ENCODE measurements at places on chromosomes 6 and 20.

DNA sequence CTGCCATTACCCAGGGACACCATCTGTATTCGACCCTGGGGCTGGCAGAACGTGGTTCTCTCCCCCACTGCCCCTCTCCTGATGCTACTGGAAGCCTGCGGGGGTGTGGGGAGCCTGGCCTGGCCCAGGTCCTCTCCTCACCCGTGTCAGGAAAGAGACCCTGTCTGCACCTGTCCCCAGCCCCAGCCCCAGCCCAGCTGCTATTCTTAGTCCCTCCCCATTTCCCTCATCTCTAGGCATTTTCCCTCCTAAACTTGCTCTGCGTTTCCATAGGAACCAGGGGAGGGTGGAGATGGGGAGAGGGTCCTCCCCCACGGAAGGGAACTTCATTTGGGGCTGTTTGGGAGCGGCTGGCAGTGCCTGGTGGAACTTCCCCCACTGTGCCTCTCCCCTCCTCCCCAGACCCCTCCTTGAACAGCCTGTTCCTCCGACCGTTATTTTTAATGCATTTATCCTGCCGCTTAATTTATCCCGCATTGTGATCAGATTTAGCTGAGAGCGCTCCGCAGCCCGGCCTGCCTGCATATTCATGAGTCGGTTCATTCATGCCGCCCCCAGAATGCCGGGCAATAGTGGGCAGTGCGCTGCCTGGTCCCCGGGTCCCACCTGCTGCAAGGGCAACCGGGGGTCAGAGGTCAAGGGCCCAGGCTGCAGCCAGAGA lies 31.8 kb upstream of the DLGAP4 start:
- no peak for DNase-seq

DNA sequence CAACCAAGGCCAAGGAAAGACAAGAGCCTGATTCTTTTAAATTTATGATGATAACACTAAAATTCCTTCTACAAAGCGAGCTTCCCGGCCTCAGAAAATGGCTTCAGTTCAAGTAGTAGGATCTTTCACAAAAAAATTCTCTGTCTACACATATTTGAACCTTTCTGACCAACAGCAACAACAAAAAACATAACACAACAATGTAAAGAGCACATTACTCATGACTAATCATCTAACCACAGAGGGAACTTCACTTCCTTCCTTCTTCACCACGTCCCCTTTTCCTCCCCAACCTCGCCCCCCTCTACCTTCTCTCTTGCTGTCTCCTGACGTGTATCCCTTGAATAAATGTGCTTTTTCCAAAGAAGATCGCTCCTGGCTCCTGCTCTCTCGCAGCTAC lies 228.2 kb downstream of the MYLK4 start:
- no peak for DNase-seq

DNA sequence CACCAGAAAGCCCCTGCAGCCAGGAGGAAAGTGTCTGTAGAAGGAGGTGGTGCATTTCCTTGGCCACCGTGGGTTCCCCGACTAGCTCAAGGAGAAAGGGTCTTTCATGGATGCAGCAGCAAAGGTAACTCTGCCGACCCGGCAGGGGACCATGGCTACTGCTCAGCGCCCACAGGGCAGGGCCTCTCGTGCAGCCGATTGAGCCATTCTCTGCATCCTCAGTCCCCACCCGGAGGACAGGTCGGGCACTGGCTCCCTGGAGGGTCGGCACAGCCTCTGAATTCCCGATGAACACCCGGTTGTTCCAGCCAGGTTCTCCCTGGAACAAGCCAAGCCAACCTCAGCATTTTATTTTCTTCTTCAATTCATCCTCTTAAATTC lies 24.1 kb upstream of the FOXC1 start:
- DNase-seq: no peak

DNA sequence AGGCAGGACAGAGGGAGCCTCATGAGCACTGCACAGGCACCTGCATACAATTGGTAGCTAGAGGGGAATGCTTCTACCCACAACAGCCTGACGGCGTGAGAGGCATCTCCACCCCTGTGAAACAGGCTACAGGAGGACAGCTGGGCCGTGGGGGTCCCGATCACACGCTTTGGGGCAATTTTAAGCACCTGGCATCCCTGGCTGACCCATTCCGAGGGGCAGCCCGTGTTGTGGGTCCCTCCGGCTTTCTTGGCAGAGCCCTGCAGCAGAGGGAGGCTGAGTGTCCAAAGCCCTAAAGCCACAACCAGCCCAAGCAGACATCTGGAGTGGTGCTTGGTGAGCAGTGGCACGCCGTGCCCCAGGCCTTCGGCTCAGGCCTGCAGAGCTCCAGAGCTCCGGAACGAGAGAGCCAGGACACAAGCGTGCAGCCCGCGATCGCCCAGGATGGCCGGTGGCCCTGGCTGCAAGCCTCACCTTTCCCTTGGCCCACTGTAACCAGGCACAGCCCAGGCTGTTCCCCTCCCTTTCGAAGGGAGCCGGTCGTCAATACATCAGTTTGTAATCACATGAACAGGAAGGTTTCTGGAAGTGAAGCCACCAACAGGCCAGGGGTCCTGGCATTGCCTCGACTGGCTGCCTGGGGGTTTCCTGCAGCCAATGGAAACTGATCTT lies 81.4 kb downstream of the DLL1 start:
- peak; percentile 10 for DNase-seq

- no peak for DNase-seq
Observed at GRCh38 chr6:148240461-148240840, 102.2 kb upstream of the SASH1 start.

GRCh38 chr6:106858653-106859092 lies 115.9 kb downstream of the CD24 start:
- DNase-seq: no peak

- DNase-seq: no peak
Observed at GRCh38 chr6:143000811-143001210, 55.8 kb upstream of the HIVEP2 start.

GRCh38 chr20:37711001-37711400 lies 17.2 kb downstream of the CTNNBL1 start:
- no peak for DNase-seq

GRCh38 chr6:103707596-103708325 lies 1152.0 kb downstream of the HACE1 start:
- no peak for DNase-seq

DNA sequence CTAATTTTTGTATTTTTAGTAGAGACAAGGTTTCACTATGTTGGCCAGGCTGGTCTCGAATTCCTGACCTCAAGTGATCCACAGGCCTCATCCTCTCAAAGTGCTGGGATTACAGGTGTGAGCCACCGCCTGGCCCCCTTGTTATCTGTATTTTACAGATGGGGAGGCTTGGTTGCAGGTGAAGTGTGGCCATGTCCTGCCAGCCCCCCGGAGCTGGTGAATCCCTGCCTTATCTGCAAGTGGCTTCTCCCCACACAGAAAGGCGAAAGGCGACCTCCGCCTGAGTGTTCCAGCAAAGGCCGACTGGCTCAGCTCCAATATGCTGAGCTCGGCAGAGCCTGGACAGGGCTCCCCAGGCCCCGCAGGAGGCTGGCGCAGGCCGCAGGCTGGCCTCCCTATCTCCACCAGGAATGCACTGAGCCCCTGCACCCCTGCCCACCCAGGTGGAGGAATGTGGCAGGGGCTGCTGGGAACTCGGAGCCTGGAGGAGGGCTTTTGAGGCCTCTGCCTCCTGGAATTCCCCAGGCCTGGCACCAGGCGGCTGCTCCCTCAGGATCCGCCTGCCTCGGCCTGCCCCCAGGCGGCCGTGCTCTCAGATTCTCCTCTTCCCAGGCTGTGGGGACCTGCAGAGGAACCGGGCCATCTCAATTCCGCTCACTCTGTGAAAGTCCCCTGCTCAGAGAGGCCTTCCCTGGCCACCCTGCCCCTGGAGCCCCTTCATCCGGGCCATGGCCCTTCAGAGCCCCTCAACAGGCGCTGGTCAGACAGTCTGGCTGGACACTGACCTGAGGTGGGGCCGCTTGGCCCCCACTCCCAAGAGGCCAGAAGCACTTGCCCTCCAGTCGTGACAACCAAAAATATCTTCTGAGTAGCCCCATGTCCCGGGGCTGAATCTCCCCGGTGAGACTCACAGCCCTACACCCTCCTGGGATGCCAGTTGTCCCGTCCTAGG lies 9.3 kb upstream of the LAMA5 start:
- no peak for DNase-seq

GRCh38 chr6:146211646-146212045 lies 182.8 kb downstream of the GRM1 start:
- no peak for DNase-seq

DNA sequence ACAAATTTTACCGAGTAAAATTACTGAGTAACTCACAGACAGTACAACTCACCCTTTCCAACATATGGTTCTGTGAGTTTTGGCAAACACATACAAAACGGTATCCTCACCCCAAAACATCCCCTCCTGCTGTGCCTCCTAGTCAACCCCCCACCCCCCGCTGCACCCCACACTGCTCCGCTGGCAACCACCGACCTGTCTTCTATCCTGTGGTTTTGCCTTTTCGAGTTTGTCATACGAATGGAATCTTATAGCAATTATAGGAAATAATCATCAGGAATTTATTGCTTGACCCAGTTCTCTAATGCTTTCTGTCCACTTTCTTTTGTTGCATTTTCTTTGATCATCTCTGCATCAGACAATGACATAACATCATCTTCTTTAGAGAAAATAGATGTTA lies 312.3 kb downstream of the KIF16B start:
- DNase-seq: no peak

- peak; percentile 61 for DNase-seq
Observed at GRCh38 chr6:41706876-41707564, 28.4 kb downstream of the TFEB start.

DNA sequence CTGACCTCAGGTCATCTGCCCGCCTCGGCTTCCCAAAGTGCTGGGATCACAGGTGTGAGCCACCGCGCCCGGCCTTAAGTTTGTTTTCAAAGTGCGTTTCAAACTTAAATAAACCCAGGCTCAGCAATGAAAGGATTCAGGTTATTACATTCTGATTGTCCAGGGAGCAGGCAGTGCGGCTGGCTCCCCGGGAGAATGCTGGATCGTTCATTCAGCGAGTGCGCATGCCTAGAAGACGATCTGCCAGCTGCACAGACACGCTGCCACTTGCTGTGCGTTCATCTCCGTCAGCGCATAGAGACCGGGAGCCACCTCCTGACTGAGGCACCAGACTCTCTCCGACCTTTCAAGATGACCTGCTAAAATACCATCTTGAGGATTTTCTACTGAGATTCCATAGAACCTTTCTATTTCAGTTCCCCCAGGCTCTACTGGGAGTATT lies 163.9 kb upstream of the ZNF217 start:
- no peak for DNase-seq

DNA sequence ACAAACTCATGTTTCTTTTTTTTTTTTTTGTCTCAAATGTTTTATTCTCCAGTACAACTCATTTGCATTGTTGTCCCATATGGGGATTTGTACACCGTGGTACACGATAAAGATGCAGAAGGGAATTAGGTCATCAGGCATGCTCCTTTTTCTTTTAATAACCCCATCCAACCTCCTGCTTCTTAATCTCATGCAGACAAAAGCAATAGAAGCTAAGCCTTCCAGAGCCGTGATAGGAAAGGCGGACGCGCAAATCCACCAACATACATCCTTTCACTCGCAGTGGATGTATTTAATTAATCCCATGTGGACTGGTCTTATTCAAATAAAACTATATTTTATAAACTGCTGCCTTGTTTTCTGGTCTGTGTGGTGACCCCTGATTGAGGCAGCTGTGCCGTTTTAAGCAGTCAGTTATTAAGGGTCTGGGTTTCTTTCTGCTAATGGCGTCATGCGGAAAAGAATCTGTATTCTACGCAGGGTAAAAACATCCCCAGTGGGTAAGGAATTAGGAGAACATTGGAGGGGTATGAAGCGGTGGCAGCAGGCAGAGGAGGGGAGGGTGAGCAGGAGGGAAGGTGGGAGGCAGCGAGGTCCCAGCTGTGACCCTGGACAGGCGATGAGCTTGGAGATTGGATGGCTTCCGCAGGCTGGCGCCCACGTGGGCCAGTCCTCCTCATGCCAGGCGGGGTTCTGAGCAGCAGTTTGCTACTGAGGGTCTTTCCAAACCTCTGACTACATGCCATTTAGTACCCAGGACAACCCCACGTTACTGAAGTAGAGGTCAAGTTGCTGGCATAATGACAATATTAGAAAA lies 172.8 kb downstream of the LINC00237 start:
- DNase-seq: no peak

- DNase-seq: peak; percentile 93
Observed at GRCh38 chr6:3808759-3809514, 40.2 kb upstream of the FAM50B start.

DNA sequence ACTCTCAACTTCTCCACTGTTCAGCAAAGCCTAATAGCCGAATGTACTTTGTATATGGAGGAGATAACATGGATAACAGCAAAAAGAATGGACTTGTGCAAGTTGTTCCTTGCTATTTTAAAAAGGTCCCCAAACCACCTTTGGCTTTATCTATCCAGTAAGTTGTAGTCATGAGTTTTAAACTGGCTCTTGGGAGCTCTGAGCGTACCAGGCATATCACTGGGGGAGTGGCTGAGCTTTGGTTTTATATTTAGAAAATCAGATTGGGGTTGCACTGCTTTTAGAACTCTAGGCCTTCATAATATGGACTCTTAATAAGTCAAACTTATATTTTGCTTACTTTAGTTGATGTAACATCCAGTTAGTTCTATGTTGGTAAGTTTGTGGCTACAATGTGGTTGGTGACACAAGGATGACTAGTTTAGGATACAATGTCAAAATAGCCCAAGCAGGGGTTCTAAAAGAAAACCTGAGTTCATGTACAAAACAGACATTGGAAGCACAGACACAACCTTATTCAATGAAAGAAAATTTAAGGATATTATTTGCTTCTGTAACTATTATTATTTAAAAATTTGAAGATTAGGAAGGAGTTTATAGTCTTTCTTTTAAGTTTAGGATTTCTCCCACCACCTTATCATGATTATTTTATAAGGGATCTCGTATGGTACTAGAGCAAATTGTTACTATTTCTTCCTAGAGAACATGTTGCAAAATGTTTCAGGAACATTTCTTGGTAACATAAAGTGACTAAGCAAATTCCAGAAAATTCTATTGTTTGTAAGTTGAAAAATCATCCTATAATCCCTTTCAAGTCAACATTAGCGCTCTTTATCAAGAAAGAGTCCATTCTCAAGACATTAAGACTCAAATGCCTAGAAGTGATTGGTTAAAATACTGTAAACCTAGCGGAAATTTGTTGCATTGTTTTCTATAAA lies 165.8 kb upstream of the SUPT3H start:
- no peak for DNase-seq

GRCh38 chr6:36815962-36816735 lies 23.1 kb downstream of the CPNE5 start:
- DNase-seq: no peak

DNA sequence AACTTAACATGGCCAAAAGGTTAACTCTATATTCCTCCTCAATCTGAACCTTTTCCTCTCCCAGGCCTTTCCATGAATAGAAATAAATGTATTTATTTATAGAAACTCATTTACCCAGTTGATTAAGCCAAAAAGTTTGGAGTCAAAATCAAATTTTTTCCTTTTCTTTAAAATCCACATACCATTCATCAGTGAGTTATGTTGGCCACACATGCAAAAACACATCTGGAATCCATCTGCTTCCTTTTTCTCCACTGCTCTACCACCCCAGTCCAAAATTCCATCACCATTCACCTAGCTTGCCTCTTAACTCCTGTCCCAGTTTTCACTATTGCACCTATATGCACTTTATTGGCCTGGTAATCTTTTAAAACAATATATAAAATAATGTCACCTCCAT lies 62.4 kb upstream of the TMEM200A start:
- no peak for DNase-seq
